NCI-H774 (cell line): ENCODE measurements at places on chromosomes 5 and 9.

- no peak for DNase-seq
Measured at GRCh38 chr9:109442716-109443115, 55.4 kb downstream of the PTPN3 start.

- no peak for DNase-seq
Measured at GRCh38 chr5:77906806-77907205, 130.7 kb upstream of the TBCA start.

DNA sequence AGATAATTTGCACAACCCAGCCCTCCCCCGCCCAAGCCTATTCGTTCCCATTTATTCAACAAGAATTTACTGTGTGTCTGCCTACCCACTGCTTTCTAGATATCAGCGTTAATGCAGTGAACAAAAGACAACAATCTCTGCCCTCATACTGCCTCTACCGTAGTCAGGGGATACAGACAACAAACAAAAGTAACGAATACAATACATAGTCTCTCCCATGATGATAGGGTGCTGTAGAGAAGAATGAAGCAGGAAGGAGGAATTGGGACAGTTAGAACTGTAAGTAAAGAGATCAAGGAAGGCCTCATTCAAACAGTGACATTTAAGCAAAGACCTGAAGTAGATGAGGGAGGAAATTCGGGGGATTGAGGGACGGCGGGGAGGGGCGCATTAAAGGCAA is 1.7 kb downstream of the GFM2 start:
- peak; percentile 71 for DNase-seq

DNA sequence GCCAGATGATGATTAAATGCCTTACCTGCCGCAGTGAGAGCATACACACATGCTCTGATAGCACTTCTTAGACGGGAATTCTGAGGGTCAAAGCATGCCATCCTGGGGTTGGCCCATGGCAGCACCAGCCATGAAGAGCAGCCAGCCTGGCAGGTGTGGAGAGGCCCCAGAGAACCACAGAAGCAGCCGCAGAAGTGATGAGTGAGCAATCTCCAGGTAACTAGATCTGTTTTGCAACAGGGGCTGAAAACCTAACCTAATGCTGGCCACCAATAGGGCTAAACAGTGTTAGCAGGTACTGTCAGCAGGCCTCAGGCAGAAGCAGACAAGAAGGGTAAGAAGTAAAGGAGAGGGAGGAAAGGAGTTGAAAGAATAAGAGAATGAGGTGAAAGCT is 33.5 kb upstream of the HOMER1 start:
- no peak for DNase-seq

DNA sequence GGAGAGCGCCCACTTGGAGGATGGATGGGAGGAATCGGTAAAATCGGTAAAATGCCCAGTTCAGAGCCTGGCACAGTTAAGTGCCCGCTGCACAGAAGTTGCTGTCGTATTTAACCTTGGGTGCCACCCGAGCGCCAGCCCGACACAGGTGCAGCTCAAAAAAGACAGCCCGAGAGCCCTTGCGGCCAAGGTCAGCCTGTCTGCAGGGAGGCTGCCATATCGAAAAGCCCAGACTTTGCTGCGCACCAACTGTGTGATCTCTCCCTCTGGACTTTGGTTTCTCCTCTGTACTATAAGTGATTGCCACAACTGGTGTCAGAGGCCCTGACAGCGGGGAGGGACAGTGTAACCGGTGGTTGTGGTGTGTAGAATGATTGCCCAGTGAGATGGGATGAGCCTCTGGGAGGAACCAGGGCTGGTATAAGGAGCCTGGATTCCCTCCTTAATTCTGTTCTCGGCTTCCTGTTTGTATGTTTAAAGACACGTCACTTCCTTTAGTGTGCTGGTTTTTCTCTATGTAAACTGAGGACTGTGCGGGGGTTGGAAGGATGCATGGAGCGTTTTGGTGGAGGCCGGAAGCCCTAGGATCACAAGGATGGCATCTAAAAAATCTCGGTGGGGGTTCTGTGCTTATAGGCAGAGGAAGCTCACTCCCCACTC is 792 bp downstream of the NTMT1 start:
- DNase-seq, result no peak

- DNase-seq, result no peak
Measured at GRCh38 chr5:82662340-82662739, 384.2 kb upstream of the RPS23 start.
